ENCODE measurements at places on chromosomes 7 and 10.

- no peak for DNase-seq
These were observed 46.7 kb upstream of the ZMIZ1 start for GRCh38 chr10:79021948-79022499.

DNA sequence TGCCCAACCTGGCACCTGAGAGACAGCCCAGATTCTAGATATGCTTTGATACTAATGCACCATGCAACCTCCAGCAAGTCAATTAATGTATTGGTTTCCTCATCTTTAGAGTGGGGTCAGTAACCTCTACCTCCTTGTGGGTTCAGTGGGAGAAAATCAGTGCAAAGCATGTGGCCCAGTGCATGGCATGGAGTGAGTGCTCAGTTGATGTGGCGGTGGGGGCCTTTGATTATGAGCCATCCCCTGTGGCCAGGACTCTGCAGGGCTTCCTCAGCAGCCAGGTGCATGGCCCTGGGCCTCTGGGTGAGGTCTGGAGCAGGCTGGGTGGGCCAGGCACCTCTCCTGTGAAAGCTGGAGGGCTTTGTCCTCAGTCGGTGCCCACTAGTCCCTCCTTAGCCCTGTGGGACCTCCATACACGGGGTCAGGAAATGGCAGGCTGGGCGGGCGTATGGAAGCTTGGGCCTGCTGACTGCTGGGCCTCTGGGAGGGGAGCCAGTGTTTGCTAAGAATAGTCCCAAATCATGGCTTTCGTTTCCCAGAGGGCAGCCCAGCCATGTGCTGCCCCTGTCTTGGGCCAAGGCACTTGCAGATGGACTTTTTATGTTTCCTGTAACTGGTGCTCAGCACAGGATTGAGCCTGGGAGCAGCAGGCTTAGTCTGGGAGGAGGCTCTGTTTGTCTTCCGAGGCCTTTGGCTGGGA is 3.4 kb downstream of the PALD1 start:
- no peak for DNase-seq

GRCh38 chr10:96324447-96324846 is 20.2 kb downstream of the DNTT start:
- DNase-seq = no peak

DNA sequence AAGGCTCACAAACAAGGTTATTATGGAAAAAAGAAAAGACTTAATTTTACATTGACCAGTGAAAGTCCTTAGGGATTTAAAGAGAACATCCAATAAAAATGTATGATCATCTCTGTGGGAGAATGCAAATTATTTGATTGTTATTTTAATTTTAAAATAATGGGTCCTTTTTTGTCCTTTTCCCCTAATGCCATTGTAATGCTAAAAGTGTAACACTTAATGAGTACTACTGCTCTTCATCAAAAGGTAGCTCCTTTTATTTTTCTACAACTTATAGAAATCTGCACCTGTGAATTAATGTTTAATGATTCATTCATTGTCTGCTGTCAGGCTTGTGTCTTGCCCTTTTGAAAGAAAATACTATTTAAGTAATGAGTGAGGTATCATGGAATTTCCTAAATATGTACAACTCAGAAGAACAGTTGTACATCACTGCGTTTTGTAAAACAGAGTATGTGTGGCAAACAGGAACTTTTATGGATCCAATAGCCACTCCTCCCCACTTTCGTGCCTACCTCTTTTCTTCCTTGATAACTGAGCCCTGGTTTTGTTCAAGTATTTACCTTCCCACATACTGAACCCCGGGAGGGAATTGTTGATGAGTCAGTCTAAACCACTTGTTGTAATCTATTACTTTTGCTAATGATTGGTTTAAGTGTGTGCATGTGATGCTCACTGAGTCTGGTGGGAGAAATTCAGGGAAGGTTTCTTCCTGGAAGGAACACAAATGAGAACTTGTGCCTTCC is 19.9 kb upstream of the TRUB1 start:
- DNase-seq = no peak

DNA sequence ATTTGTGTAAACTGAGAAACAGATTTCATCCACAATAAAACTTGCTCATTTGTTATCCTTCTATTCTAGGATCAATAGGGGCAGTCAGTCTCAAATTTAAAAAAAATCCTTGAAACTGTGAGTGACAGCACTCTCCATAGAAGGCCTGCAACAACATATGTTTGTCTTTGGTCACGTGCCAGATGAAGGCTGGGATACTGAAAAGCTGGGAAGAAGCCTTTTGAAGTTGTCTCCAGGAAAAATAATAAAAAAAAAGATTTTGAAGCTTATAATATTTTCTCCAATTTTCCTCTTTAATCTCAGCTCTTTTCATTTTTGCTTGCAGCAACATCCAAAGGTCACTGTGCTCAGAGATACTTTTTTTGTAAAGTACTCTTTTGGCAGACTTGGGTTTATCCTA is 128.6 kb upstream of the SLC26A5 start:
- DNase-seq = no peak

DNA sequence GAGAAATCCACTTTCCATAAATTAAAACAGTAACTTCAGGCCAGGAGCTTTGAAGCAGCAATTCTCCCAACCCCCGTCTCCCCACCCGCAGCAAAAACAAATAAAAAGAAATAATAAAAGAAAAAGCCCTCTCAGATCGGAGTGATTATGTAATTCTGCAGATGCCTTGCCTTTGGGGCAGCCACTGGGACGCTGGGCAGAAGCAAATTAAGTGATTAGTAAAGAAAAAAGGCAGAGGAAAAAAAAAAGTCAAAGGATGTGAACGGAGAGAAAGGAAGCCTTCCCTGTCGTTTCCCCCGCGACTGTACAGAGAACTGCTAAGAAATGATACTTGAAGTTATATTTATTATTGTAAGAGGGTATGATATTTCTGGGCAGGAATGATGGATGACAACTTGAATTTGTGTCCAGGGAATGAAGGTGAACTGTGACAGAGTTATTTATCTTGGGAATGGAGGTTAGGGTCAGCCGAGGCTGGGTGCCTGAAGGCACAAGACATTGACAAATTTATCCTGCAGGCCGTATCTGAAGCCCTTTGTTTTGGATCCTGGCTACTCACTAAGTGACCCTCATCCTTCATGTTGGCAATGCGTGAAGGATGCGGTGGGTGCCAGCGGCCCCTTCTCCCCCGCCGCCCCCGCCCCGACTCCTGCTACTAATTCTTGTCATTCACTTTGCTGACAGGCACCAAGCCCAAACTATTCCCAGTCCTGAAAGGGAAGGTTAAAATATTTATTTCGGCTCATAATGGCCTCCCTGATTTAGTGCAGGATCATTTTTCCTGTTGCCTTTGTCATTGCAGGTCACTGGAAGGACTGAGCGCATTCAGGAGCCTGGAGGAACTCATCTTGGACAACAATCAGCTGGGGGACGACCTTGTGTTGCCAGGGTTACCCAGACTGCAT is 604.0 kb downstream of the LRMDA start:
- no peak for DNase-seq

DNA sequence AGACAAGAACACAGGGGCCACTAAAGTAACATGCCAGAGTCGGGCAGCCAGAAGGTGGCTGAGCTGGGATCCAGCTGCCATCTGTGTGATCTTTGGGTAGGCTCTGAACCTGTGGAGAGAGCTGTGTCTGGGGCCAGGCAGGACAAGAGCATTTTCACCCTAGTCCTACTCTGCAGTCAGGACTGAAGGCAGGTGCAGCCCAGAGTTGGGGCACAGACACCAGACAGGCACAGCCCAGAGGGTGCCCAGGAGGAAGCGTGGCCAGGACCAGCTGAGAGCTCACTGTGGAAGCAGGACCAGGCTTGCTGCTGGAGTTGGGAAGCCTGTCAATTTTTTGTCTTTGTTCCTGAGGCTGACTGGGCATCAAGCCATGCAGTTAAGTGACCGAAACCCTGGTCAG is 113.6 kb downstream of the ADCY1 start:
- DNase-seq = no peak

DNA sequence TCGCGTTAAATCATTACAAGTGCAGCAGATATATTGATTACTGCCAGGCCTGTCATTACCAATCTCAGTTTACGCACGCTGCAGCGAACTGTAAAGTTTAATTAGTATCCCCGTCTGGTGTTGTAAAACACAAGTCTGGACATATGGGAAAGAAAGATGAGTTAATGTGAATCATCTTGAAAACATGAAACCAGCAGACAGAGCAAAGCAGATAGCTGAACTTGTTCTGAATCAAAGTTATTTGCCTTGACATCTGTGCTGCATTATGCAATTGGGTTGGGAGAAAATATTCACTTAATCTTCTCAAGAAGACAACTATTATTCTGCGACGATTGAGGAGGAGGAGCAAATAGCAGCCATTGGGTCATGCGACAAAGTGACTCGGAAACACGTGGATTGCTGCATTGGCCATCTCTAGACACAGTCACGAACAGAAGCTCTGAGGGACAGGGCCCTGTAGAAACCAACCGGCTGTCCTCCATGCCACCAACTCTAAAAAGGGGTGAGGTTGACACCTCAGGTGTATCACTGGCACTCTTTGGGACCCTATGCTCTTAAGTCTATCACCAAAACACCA is 156.3 kb upstream of the C7orf33 start:
- DNase-seq = no peak

DNA sequence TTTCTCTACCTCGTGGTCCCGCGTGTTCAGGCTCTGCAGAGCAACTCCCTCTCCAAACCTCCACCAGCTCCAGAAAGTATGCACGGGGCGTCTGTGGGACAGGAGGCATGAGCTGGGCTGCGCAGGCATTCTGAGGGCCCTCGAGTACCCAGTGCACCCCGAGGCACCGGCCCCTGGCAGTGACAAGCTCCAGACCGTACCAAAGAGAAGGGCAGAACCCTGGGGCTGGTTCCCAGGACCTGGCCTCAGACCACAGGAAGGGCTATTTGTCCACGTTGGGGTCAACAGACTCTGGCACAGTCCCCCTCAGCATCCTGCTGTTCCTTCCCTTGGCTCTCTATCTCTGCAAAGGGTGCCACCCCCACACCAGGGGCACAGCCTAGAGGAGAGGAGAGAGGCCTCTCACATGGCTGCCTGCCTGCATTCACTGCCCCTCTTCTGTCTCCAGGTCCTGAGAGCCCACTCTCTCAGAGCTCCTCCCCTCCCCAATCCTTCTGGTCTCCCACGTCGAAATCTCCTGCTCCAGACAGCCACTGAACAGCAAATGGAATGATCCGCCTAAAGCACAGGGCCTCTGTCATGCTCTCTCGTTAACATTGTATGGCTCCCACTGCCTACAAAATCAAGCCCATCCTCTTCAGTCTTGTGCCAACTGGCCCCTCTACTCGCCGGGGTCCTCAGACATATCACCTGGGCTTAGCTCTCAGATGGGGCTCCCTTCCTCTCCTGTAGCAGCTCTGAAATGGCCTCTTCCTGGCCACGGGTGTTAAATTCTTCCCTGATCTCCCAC is 96.3 kb downstream of the OAT start:
- no peak for DNase-seq

GRCh38 chr7:75916259-75916658 is 1.3 kb downstream of the POR start:
- DNase-seq = no peak

DNA sequence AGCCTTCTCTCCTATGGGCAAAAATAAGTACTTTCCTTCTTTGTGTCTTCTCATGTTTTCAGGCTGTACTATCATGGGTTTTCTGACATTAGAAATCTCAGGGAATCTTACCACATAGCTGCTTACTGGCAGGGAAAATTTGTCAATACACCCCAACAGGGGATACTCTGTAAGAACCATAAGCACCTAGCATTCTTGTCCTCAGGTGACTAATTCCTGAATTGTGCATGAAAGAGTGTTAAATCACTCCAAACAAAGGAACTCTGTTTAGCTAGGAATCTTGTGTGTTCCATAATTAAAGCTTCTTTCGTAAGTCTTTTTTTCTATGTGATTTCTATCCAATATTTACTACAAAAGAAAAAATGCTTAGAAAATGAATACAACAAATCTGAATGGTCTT is 206.7 kb upstream of the POT1 start:
- no peak for DNase-seq

DNA sequence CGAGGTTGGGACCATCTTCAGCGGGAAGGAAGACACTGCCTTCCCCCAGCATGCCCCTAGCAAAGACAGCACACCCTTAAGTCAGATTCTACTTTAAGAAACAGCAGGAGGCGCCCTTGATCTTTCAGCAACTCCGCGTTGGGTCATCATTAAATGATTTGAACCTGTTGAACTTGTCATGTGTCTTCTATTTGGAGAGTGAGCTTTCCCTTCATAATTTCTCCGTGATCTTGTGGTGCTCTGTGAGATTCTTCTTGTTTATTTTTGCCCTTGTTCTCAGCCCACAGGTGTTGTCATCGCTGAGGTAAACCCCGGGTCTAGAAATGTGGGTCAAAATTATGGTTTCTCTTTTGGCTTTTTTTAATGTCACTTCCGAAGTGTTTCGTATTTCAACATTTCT is 49.5 kb upstream of the PITRM1 start:
- no peak for DNase-seq

- no peak for DNase-seq
These were observed 55.7 kb upstream of the RHEB start for GRCh38 chr7:151575410-151575809.

- no peak for DNase-seq
These were observed 12.7 kb upstream of the DOCK1 start for GRCh38 chr10:126892226-126893175.

- DNase-seq = no peak
These were observed 15.6 kb downstream of the MDH2 start for GRCh38 chr7:76063525-76063924.

GRCh38 chr7:155234950-155235789 is 62.5 kb upstream of the INSIG1 start:
- no peak for DNase-seq

DNA sequence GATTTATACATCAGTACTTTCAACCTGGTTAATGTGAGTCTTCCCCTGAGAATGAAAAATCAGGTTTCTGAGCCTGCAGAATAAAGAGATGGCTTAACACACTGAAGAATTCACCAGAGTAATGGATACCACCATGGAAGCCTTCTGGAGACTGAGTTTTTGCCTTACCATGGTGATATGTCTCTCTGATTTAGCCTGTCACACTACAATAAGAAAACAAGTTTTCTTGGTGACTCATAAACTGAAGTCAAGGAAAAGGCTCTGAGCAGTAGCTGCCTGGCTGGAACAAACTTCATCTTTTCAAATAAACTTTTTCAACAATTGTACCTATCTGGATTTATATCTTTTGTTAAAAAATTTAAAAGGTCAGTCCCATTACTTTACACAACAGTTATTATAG is 229.0 kb downstream of the PRPF18 start:
- no peak for DNase-seq

DNA sequence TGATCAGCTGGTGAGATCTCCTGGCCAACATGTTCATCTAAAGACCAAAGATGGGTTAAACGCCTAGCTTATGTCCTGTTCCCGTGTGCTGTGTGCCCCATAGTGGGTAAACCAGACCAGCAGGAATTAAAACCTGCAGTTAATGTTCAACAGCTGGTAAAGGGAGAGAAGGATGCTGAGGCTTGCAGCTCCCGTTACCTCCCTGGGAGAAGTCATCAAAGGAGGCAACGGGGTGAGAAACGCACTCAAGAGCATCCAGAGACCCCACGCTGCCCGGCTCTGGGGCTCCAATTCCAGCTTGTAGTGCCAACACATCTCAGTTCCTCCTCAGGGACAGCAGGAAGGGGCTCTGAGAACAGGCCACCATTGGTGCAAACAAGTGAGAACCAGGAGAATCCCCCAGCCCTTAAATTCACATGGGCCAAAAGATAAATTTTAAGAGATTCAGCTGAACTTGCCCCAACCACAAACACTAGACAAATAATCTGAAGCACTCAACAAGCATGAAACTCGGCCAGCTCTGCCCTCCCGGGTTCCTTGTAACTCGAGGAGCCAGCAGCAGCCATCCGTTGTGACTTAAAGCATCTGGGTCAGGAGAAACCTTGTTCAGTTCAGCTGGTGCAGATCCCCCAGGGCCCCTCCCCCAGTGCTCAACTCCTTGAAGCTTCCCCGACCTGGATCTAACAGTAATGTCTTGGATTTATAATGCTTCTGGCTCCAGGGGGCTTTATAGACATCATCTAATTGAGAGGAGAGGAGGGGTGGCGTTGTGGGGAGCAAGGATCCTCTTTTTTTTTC is 29.4 kb downstream of the FAM241B start:
- no peak for DNase-seq

Data from HFF-Myc (cell line).